ENCODE measurements at places on chromosomes 12 and 14. TPM values are rescaled to one million over a fixed set of nuclear protein-coding genes. Genes with fewer than 3 reads are reported as not detected.

DNA sequence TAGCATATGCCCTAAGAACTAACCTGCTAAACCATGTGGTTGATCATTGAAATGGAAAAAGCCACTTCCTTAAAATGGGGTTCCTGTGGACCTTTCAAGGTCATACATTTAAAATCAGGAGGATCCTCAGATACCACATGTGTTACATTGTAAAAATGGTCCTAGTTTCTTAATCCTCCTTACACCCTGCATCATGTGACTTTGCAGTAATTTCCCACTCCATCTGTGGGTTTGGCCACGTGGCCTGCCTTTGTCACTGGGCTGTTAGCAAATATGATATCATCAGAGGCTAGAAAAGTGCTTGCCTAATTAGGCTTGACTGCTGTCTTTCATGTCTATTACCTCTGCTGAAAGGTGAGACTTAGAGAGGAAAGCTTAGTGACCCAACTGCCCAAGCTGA is 70.7 kb downstream of the CMKLR1 start:
- no peak for DNase-seq

- no peak for DNase-seq
These were observed 113.2 kb downstream of the DENND5B start for GRCh38 chr12:31477687-31478086.

DNA sequence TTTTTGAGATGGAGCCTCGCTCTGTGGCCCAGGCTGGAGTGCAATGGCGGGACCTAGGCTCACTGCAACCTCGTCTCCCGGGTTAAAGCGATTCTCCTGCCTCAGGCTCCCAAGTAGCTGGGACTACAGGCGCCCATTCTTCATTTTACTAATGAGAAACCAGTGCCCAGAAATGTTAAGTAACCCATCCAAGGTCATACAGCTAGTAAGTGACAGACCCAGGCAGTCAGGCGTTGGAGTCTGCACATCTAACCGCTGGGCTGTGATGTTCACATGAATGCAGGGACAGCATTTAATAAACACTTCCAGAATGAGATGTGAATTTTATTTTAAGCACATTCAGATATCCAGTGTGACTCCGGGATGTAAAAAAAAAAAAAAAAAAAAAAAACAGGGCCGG is 1.3 kb upstream of the TRIP11 start:
- DNase-seq, result no peak

DNA sequence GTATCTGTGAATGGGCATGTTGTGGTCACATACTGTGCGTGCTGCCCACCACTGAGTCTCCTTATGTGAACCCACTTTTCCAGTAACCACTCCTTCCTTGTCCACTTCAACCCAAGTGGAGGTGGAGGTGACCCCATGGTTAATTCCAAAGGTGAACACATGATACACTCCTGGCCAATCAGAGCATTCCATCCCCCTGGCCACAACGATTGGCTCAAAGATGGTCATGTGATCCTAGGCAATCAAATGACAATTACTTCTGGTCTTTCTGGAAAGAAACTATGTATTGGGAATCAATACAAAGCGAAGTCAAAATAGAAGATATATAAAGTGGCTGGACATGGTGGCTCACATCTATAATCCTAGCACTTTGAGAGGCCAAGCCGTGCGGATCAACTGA is 20.2 kb upstream of the CCDC60 start:
- no peak for DNase-seq

DNA sequence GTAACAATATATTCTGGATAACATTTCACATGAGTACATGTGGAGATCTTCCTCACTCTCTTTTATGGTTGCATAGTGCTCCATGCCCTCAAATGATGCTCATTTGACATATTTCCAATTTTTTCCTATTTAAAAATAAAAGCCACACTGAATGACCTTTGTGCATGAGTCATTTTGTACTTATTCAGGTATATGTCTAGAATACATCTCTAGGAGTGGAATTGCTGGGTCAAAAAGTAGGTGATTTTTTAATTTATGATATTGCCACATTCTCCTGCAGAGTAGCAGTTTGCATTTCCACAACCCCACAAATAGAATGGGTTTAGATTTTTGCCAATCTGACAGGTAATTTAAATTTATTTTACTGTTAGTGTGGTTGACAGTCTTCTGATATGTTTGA is 104.8 kb downstream of the RPAP3 start:
- no peak for DNase-seq

GRCh38 chr12:89389755-89390661 is 37.7 kb upstream of the DUSP6 start:
- no peak for DNase-seq

DNA sequence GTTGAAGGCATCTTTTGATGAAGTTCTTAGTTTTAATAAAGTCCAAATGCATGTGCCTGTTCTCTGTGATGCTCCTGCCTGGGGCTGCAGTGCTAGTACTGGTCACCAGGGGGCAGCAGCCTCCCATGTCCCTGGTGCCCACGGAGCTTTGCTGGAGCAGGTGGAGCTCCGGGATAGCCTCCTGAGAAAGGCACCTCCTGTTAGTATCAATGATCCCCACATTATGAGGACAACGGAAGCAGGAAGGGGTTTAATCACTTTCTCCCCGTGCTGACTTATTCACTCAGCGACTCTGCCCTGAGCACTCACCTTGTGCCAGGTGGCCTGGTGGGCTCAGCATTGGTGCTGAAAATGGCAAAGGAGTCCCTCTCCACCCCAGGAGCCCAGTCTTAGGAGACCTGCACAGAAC is 123.0 kb upstream of the PZP start:
- DNase-seq, result peak; percentile 73

- DNase-seq, result no peak
These were observed 188.3 kb downstream of the CAPZA3 start for GRCh38 chr12:18926188-18926587.

DNA sequence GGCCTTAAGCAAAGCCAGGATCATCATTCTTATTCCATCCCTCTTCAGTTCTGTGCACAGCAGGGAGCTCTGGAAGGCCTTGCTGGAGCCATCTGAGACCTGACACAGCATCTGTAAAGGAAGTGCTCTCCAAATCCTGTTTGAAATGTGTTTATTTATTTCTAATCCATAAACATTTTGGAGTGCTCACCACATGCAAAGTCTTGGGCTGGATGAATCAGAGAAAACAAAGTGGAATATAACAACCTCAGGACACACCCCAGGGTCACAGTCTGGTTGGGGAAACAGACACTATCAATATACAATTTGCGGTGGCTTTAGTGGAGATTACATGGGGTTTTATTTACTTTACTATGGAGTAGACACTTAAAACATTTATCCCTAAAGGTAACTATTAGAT is 54.3 kb downstream of the BMP4 start:
- DNase-seq, result no peak

DNA sequence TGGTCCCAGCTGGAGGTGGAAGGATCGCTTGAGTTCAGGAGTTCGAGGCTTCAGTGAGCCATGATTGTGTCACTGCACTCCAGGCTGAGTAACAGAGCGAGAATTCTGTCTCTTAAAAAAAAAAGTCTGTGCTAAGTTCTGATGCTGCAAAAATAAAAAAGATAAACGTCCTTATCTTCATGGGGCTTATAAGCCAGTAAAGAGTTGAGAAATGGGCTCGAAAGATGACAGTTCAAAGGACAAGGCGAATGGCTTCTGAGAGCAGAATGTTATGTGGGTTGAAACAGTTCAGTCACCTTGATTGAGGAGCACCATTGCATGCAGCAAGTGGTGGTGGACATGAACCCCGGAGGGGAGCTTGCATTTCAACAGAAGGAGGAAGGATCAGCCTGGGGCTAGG is 4.7 kb downstream of the TSPAN9 start:
- no peak for DNase-seq

Gene TPPP2
- total RNA-seq, result 0.58 TPM

Gene AQP2
- total RNA-seq, result not detected

Gene GPRC5D
- not detected for total RNA-seq

Gene NEUROD4
- total RNA-seq, result not detected

Gene FSCB
- total RNA-seq, result not detected

Gene ENO2
- 3.1 TPM for total RNA-seq
